GM12891 (cell line): ENCODE measurements at places on chromosomes 2 and 18.

- no peak for DNase-seq
Measured at GRCh38 chr2:100632759-100633158, 70.0 kb downstream of the PDCL3 start.

DNA sequence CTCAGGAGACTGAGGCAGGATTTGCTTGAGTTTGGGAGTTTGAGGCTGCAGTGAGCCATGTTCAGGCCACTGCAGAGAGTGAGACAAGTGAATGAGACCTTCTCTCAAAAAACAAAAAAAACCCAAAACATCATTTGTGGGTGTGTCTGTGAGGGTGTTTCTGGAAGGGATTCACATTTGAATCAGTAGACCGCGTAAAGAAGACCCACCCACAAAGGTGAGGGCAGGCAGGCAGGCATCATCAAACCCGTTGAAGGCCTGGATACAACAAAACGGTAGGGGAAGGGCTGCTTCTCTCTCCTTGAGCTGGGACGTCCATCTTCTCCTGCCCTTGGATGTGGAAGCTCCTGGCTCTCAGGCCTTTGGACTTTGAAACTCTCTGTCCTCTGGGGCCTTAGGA, 25.4 kb downstream of the CDKL4 start:
- no peak for DNase-seq

DNA sequence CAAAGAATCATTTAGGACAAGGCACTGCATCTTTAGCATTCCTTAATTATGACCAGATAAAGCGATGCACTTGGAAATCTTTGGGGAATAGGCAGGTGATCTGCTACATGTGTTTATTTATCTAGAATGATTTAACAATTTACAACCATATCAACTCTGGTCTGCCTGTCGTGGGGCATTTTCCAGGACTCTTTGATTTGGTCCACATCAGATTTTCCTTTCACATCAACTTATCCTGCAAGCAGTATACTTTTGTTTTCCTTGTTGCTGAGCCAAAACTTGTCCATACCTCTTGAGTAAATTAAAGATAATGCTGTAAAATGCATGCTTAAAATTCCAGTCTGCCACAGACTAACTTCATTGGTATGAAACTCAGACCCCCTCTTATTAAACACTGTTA, 312.4 kb upstream of the TCF4 start:
- DNase-seq = no peak

- DNase-seq = no peak
Measured at GRCh38 chr2:70515938-70516337, 37.7 kb downstream of the TGFA start.

DNA sequence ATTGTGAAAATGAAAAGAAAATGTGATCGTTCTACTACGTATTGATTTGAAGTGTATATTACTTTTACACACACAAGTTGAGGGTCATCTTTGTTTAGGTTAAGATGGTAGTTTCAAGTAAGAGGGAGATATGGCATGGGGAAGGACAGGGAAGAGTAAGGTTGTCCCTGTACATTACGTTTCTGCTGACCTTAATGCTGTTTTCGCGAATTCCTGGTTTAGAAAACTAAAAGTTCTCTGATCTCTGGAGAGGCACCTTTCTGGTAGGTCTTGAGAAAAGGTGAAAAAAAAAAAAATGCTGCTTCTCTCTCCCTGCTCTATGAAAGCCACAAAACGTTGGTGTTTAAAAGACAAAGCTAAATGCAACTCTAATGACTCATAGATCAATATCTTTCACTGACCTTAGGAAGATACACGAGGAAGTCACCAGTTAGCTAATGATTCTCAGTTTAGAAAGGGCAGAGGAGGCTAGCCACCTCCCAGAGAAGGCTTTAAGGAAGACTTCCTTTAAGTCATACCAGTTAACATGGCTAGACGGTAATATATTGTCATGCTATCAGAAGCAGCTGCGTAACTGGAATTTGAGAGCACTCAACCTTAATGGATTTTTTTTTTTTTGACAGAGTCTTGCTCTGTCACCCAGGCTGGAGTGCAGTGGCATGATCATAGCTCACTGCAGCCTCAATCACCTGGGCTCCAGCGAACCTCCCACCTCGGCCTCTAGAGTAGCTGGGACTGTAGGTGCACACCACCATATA, 13.2 kb downstream of the TXNDC2 start:
- DNase-seq = no peak

DNA sequence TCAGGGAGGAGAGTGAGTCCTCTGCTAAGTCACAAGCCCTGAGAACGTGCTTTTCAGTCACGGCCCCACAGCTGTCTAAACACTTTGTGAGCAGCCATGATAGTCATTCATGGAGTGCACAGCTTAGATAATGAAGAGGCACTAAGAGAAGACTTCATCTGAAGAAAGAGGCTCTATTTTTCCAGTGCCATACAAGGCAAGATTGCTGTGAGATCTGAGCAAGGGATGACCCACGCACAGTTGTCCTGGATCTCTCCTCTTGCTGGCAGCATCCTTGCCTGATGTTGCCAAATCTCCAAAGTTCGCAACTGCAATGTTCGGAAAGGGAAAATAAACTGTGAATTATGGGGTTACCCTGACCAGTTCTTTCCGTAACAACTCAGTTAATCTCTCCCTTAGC, 418.7 kb downstream of the MEIS1 start:
- no peak for DNase-seq

GRCh38 chr2:71669628-71670429, 216.5 kb downstream of the DYSF start:
- no peak for DNase-seq

- DNase-seq = no peak
Measured at GRCh38 chr2:122955776-122956175, 1069.3 kb upstream of the CNTNAP5 start.

DNA sequence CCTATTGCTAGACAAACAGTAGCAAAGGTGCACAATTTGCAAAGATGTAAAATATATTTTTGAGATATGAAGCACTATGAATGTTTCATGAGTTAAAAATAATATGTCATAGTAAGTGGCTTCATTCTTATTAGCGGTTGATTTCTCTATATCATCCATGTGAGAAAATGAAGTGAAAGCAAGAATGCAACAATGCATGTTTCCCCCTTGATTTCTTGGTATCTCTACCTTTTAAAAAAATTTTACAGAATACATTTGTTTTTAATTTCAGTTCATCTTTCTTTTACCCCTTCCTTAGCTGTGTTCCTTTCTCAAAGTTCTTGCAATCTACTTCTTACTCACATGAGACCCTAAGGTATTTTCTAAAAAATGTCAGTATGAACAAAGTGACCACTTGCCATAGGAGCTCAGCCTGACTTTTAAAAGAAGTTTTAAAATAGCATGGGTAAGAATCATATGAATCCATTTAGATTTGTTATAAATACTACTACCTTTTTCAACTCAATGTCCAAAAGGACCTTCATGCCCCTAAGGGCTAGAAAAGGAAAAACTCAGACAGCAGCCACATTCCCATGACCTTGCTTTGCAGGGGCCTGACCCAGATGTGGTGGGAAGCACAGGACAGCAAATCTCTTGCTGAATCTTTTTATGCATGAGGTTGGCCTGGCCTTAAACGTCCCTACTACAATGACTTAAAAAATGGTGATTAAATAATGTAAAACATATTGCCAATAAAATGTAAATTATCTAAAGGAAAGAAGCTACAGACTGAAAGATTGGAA, 14.8 kb upstream of the SLC38A11 start:
- no peak for DNase-seq

DNA sequence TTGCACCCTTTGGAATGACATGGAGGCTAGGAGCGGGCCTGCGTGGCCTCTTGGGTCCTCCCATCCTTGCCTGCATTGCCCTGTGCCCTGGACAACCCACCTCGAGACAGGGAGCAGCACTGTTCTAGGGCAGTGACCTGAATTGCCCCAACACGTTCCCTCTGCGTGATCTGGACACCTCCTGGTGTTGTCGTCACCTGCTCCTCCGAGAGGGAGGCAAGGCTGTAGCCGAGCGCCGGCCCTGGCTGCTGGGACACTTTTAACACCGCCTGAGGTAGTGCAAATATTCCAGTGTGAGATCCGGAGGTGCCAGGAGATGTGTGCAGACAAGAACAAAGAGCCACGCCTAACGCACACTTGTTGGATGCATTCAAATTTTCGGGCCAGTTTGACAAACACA, 131.5 kb downstream of the SMAD7 start:
- DNase-seq = no peak

DNA sequence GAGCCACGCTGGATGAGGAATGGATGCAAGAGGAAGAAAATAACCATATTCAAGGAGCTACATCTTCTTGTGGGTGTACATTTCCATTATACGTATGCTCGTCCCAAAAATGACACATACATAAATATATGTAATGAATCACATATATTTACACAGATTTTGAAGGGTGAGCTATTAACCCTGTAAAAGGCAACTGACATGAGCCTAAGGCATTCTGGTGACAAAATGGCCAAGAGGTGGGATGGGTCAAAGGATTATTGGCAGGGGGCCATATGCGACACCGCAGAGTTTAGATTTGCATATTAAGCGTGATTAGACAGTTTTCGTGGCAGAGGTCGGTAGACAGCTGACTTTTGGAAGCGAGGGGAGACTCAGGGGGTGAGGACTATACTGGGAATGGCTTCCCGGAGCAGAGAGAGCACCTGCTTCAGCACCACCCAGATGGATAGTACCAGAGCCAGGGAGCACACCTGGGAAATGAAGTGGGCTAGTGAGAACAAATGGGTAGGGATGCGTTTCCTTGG, 431 bp upstream of the CNRIP1 start:
- DNase-seq = no peak

DNA sequence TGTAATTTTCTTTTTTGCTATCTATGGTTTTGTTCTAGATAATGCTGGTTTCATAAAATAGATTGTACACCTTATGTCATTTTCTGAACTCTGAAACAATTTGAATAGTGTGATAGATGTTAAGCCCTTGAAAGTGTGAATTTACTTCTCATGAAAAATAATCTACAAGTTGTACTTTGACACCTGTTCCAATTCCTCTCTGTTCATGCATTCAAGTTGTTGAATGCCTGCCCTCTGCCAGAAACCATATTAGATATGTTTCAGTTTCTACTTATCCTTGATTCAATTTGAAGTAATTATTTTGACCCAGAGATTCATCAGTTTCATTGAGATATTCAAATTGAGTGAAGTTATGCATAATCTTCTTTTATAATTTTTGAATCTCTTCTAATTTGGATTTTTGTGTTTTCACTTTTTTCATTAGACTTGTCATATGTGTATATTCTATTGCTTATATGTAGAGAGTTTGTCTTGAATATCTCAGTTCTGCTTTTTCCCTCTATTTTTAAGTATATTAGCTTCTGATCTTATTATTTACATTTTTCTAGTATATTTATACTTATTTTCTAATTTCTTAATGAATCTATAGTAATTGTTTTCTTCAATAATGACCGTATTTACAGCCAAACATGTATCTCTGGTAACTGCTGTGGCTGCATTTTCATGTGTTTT, 143.3 kb upstream of the TACR1 start:
- no peak for DNase-seq

- no peak for DNase-seq
Measured at GRCh38 chr2:81195774-81196382, 891.3 kb upstream of the LRRTM1 start.

DNA sequence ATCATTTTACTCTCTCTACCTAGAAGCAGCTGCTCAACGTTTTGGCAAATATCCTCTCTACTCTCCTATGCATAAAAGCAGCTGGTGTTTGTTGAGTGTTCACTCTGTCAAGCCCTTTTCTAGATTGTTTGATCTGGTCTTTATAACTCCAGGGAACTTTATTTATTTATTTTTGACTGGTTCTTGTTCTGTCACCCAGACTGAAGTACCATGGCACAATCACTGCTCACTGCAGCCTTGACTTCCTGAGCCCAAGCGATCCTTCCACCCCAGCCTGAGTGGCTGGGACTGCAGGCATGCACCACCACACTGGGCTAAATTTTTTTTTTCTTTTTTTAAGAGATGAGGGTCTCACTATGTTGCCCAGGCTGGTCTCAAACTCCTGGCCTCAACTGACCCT, 12.7 kb downstream of the CATIP start:
- DNase-seq = no peak

- no peak for DNase-seq
Measured at GRCh38 chr2:37871456-37872191, 53.5 kb upstream of the RMDN2 start.

DNA sequence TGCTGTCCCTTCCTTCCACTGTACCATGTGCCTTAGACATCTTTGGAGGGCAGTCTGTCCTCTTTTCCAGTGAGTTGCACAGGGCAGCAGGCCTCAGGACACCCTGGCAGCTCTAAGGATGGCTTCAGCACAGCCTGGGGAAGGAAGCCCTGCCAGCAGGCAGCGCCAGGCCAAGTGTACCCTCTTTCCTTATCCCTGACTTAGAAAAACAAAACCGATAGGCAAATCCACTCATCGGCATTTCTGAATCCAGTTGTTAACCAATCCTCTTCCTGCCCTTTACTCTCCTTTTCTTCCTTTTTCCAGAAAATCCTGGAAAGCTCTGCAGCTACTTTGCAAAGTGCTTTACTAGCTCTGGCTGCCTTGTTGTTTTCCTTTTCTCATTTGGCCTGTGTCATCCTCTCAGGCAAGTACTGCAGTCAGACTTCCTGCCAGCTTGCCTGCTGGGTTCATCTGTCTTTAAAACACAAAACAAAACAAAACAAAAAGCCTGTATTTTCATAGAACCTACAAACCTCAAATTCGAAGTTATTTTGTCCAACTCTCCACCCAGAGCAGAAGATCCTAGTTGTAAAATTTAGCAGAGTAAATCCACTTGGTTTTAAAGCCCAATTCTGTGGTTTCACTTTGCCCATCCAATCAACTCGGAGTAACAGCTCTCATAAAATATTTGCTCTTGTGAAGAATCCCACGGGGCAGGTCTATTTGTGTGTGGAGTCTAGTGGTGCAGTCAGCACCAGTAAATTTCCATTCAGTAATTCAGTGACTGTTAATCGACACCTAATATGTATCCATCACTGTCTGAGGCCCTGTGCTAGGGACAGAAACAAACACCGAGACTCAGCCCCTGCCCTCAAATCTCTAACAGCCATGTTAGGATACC, 45.2 kb downstream of the PCBP1 start:
- DNase-seq = no peak

DNA sequence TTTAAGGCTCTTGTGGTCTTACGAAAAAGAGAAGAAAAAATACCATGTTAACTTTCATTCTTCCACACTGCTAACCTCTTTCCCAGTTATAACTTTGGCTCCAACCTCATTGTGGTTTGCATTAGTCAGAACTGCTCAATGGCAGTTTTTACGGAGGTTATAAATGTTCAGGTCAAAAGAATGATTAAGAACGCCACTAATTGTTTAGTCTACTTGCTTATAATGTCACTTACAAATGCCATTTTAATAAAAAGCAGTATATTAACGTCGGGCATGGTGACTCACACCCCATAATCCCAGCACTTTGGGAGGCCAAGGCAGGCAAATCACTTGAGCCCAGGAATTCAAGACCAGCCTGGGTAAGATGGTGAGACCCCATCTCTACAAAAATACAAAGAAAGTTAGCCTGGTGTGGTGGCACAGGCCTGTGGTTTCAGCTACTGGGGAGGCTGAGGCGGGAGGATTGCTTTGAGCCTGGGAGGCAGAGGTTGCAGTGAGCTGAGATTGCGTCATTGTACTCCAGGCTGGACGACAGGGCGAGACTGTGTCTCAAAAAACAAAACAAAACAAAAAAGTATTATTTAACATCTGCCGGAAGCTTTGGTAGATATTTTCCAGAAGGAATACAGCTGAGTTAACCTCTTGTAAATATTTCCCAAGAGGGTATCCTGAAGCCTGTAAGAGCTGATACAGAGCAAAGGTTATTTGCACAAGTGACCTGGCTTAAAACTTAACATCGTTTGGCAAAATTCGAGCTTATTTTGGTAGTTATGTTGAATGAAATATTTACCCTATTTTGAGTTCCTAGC, 5.1 kb downstream of the AGPS start:
- DNase-seq = no peak
